ENCODE measurements at places on chromosomes 5 and 9. TPM values are rescaled to one million over a fixed set of nuclear protein-coding genes. Genes with fewer than 3 reads are reported as not detected.
A peak's percentile ranks its signal among the peaks of the same experiment; 100 is the strongest.

DNA sequence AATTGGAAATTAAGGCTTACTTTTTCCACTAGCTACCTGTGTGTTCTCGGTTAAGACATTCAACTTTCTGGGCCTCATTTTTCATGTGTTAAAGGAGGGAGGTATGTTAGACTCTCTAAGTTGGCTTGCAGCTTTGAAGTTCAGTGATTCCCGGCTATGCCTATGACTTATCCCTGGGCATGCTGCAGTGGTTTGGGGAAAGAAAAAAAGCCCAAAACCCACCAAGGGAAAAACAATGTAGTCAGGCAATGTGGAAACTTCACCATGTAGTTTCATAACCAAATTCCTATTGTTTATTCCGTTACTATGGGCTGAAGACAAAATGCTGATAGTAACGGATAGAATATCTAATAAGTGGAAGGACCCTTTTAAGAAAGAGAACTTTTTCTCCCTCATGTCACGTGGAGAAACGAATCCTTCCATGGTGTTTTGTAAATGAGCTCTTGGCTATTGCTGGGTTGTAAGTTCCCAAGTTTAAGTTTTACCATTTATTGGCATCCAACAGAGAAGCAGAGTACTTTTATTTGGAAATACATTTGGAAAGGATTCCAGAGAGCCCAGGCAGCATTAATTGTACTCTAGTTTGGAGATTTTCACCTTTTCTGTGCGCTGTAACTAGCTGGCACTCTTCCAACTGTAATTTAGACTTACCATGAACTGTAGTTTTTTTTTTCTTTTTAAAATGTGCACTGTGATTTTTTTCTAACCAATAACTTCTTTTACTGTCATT, 84.9 kb upstream of the MPDZ start:
- DNase-seq: no peak

GRCh38 chr5:142176255-142176654, 67.7 kb downstream of the NDFIP1 start:
- no peak for DNase-seq

TNC gene
- total RNA-seq: 239 TPM

INSYN2B gene
- 2.4 TPM for total RNA-seq

DNA sequence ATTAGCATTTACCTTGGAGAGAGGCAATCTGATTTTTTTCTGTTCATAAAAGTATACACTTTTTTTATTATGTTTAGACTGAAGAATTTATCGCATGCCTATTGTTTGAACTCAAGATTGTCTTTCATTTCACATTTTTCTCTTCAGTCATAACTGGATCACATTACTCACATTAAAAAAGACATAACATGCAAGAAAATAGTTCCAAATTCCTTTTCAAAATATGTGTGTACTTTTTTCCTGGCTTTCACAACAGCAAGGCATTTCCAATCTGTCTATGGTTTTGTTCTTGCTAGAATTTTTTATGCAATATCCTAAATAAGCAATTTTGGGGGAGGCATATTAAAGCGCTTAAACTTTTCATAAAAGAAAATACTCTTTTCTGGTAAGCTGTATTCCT, 21.2 kb downstream of the FTMT start:
- no peak for DNase-seq

NSG2 gene
- not detected for total RNA-seq

OBP2B gene
- total RNA-seq: not detected

MORN5 gene
- 12.6 TPM for total RNA-seq

- no peak for DNase-seq
Observed at GRCh38 chr5:32123058-32123805, 50.9 kb downstream of the GOLPH3 start.

DNA sequence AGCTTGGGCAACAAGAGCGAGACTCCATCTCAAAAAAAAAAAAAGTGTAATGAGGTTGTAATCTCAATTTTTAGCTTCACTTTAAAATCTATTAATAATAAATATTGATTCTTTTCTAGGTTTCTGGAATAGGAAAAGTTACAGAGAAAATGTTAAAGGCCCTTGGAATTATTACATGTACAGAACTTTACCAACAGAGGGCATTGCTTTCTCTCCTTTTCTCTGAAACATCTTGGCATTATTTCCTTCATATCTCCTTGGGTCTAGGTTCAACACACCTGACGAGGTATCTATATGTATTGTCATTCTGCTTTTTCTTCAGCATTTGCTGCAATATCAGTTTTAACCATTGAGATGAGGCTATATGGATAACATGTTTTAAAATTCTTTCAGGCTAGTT, 26.6 kb upstream of the ANKDD1B start:
- no peak for DNase-seq

- DNase-seq: no peak
Observed at GRCh38 chr9:121268598-121268850, 562 bp downstream of the GSN start.

- DNase-seq: no peak
Observed at GRCh38 chr9:33153666-33154065, 13.5 kb downstream of the B4GALT1 start.

DNA sequence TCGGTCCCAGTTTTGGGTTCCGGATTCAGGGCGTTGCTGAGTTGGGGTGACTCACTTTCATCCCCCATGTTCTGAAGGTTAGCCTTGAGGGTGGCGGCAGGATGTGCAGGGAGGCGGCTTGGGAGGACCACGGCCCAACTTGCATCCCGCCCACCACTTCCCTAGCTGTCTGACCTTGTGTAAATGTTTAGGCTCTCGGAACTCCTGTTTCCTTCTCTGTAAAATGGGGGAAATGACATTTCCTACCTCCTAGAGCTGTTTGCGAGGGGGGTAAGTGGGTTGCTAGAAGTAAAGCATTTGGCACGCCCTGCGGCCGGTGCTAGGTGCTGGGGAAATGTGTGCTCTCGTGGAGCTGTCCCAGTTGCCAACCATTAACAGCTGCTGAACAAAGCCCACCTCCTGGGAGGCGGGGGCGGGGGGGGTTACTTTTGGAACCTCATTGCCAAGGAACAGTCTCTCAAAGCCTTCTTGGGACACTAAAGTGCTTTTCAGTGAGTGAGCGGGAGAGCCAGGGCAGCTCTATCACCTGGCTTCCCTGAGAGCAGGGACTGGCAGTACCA, 27.5 kb downstream of the PTGES2 start:
- no peak for DNase-seq

DNA sequence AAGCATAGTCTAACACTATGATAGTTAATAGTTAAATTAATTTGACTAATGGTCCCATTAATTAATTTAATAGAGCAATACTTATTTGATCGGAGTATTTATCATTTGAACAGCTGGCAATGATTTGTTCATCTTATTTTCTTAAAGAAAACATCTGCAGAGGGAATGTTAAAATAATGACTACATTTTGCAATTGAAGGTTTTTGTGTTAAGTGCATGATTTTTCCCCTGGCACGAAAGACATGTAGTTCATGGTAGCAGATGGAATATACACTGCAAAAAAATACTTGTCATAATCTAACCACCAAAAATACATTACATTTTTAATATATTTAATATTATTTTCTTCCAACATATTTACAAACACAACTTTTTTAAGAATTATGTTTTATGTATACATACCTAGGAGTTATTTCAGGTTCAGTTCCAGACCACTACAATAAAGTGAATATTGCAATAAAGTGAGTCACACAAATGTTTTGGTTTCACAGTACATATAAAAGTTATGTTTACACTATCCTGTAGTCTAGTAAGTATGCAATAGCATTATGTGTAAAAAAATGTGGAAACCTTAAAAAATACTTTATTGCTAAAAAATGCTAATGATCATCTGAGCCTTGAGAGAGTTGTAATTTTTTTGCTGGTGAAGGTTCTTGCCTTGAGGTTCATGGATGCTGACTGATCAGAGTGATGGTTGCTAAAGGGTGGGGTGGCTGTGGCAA, 292.6 kb upstream of the DAB2 start:
- no peak for DNase-seq

- no peak for DNase-seq
Observed at GRCh38 chr5:160349249-160349934, 21.0 kb downstream of the C1QTNF2 start.

DNA sequence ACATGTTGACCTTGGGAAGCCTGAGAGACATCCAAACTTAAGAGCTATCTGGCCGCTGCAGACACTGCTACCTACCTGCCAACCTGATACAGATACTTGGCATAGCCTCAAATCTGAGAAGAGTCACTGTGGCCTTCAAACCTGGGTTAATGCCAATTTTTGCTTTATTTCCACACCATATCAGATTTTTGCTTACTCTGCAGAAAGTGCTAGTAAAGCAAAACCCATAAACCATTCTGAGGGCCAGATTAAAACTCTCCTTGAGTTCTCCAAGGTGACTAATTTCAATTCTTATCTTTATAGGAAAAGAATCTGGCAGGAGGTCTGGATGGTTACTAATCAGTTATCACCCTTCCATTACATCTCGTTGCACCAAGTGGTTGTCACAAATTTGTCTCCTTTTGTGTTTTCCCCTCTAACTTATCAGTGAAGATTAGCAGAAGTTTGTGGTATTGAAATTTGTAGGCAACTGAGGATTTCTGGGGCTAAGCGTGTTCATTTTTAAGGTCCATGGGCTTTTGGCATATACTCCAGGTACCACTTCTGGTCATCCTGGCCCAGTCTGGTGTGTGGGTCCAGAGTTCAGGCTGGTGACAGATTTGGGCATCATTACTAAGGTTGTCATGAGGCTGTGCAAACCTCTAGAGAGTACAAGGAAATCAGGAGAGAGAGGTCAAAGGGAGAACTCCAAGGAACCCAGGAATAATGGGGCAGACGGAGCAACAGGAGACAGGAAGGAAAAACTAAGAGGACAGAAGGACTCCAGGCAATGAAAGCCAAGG, 177.9 kb downstream of the TSSK1B start:
- DNase-seq: no peak

GRCh38 chr9:113807173-113808061, 68.7 kb upstream of the ZNF618 start:
- DNase-seq: peak; percentile 57

DNA sequence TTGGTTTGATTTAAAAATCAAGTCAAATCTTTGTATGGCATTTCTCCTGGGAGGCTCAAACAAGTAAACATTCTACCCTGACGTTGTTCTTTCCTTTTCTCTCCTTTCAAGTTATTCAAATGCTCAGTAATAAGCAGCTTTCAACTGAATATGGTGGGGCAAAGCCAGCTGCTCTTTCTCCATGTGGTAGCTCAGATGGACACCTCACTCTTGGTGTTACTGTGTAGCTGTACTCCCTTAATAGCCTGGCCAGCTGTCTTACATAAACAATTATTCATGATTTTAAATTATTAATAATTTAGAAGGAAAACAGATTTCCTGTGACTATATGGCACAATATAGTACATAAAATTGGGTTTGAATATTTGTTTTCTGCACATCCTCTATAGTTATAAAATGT, 165.2 kb downstream of the PDE4D start:
- no peak for DNase-seq

LURAP1L gene
- 11.8 TPM for total RNA-seq

GRCh38 chr5:73312146-73312871, 136.3 kb downstream of the FOXD1 start:
- no peak for DNase-seq

DNA sequence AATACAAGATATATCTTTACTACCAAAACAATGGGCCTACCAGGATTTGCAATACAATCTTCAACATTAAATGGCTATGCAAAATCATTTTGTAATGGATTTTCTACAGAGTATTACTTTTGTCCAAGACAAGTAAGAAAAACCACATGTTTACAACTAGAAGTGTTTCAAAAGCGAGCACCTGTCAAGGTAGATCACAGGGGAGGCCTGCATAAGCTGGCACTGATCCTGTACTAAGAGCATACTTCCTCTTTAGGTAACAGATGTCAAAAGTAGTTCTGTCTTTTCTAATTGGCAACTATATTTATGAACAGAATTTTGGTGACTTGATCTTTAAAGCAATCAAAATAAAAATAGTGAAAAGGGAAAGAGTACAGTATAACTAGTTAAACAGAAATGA, 249.0 kb downstream of the MLLT3 start:
- no peak for DNase-seq

ZDHHC11B gene
- total RNA-seq: under 0.01 TPM

GRCh38 chr9:123216251-123216797, 52.1 kb downstream of the STRBP start:
- no peak for DNase-seq

GRCh38 chr5:159310511-159310910, 19.8 kb downstream of the IL12B start:
- no peak for DNase-seq

DNA sequence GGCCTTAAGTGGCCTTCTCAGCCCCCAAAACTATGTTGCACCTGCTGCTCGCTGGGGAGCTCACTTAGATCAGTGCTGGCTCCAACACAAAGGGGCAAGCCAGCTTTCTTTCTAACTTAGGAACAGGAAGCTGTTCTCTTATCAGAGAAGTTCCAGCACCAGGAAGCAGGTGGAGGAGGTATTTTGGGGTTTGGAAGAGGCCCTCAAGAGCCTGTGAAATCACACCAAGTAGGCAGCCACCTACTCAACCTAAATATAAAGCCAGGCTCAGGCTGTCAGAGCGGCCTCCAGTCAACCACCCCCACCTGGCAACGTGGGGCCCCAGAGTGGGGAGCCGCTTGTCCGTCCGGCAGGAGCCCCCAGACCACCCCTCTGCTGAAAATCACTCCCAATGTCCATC, 152.8 kb downstream of the OLFM1 start:
- no peak for DNase-seq

DNA sequence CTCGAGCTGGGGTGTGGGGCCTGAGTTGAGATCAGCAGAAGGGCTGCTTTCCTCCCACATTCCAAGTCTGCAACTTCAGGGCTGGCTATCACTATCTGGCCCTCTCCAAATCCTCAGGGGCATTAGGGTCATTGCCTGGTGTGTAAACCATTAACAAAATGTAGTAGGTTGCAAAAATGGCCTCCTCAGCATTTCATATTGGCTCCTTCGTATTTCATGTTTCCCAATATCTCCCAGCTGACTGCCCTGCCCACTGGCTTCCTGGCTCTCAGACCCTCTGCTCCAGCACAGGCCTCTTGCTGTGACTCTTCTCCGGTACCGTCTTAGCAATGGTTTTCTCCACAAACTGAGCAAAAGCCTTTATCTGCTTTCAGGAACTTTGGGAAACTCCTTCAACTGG, 113.8 kb downstream of the GADD45G start:
- no peak for DNase-seq

IL4 gene
- not detected for total RNA-seq

PLAA gene
- total RNA-seq: 34.8 TPM

ADGRD2 gene
- total RNA-seq: 0.76 TPM

DNA sequence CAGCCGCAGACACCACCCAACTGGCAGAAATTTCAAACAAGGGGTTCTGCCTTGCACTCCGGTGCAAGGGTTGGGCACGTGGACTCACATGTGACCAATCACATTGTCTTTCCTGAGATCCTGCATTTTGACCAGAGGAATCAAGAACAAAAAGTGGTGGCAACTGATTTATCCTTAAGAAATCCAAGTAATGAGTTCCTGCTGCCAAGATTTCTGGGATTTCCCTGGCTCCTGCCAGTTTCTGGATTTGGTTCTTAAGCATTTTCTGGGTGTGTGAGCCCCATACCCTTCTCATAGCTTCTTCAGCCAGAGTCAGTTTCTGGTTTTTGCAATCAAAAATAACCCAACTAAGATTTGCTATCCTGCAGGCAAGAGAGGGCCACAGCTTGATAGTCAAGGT, 17.4 kb upstream of the KCNIP1 start:
- no peak for DNase-seq
